ENCODE measurements at places on chromosomes 2 and 18.

DNA sequence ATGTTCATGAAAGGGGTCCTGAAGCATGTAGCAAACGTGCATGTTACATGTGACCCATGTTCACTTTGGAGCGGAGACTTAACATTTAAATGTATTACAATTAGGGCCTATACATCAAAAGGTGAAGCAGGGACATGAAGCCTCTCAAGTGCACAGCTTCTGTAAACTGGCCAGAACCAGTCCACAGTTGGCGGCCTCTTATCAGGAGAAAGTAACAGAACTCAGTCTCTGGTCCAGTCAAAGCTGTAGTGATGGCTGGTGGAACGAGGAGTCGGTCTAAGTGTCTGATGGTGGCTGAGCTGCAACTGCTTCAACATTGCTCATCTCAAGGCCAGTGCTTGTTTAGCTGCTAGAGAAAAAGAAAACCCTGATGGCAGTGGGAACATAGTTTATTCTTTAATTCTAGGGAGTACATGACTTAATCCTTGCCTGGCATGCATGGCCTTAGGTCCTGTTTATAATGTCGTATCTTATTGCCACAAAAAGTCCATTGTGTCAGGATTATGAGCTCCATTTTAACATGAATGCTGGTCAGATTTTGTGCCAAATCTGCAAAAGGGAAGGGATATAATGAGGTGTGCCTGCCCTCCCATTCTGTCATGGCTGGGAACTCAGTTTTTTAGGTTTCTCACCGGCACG lies 22.2 kb upstream of the YES1 start:
- no peak for DNase-seq

DNA sequence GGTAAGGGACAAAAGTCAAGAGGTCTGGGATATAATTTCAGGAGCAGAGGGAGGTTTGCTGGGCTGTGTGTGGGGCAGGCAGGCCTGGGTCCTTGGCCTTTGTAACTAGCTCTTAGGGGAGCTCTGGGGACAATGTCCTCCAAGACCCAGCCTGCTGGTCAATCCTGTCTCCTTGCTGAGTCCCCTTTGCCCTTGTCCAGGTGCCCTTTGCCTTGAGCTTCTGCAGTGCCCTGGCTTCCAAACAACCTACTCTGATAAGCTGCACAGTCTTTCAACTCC lies 30.0 kb upstream of the REEP1 start:
- DNase-seq, result no peak

GRCh38 chr2:88880441-88880953 lies 189.0 kb downstream of the RPIA start:
- no peak for DNase-seq

- DNase-seq, result no peak
Measured at GRCh38 chr2:173630425-173631126, 275.9 kb downstream of the CDCA7 start.

GRCh38 chr2:163733956-163734355 lies 1.9 kb downstream of the FIGN start:
- no peak for DNase-seq

DNA sequence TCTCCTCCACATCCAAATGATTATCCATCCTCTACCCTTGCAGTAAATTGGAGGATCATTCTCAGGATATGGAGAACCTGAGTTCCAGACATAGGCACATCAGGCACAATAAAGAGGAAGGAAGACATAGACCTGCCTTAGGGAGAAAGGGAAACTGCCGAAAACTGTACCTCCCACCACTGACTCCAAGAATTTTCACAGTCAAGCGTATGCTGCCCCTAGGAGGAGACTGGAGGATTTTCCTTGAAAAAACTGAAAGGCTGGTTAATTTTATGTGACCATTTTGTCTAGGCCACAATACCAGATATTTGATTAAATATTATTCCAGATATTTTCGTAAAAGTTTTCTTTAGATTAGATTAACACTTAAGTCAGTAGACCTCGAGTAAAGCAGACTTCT lies 638.5 kb upstream of the PKDCC start:
- no peak for DNase-seq

- DNase-seq, result no peak
Measured at GRCh38 chr18:61334491-61334850, 1.2 kb downstream of the CDH20 start.

- DNase-seq, result no peak
Measured at GRCh38 chr2:109535217-109535946, 78.4 kb downstream of the SEPTIN10 start.

- DNase-seq, result no peak
Measured at GRCh38 chr2:29629495-29629894, 291.9 kb downstream of the ALK start.

DNA sequence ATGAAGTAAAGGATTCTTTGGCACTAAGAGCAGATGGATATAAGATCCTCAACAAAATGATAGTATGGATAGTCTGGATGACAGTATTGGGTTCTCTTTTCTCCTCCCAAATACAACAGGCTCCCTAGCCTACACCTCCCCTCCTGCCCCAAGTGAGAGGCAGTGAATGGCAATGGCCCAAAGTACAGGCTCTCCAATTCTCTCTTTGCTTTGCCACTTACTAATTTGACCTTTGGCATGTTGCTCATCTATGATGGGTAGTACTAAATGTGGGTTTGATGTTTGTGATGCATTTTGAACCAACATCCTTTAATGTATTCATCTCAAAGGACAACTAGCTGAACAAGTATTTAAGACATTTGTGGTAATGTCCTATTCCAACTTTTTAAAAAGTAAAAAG lies 65.9 kb downstream of the EIF5B start:
- DNase-seq, result no peak

DNA sequence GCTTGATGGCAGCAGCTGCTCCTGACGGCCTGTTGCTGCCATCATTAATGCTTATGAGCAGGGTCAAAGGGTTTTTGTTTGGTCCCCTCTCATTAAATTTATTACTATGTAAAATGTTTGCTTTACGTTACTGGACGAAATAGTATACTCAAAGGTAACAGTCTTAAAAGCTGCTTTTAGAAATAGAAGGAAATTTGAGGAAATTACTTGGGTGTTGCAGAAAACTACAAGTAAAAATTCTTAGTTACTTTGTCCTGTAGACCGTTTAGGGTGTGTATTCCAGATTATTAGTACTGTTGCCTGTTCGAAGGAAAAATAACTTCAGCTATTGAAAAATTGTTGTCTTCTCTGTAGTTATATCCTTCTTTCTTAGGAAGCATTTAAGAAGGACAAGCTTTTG lies 27.8 kb downstream of the DDX1 start:
- DNase-seq, result no peak

DNA sequence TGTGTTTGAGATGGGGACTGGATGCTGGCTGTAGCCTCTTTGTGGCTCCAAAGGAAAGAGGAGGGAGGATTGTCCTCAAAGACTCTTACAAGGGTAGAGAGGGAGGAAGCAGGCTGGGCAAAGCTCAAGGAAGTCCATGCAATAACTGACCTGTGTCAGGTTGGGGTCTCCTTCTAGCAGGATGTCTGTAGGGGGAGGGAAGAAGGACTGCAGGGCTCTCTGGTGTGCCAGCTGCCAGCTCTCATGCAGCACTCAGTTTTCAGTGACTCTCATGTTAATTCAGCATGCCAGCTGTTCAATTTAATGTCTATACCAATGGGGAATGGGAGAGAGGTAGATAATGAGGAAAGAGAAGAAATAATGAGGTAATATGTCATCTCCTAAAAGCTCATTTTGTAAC lies 85.3 kb upstream of the RANBP2 start:
- no peak for DNase-seq

DNA sequence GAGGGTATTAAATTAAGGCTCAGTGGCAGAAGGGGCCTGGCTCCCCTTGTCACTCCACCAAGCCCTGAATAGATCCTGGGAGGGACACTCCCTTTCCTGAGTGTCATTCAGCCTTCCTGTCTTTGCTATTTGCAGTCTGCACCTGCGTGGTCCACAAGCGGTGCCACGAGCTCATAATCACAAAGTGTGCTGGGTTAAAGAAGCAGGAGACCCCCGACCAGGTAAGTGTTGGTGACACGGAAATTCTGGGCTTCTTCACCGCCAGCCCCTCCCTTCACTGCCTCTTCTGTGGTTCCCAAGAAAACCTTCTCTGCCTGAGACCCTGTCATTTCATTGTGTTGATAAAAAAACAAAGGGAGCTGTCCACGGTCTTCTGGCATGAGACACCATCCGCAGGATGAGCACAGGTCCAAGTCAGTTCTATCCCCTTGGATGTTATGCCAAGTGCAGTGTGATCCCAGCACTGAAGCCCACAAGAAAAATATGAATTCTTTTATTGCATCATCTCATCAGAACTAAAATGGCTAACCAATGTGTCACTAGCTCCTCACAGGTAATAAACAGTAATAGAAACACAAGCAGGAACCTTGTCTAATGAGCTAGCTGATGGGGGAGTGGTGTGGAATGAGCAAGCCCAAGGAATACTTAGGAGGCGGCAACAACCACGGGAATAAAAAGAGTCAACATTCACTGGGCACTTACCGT lies 316.9 kb upstream of the EPAS1 start:
- no peak for DNase-seq

DNA sequence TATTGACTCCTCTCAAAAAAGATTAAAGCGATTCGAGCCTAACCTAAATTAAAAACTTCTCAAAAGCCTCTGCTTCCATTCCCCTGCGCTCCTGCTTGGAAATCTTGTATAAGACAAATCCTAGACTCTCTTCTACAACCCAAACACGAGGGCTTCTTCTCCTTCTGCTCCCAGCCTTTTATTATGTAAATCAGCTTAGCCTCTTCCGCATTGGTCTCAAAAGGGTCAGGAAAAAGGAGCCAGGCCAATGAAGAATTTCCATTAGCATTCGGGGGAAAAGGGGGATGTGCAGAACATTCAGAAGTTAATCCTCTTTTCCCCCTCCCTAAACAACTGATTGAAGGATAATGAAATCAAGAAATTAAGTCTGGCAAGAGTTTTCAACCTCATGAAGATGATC lies 107.9 kb downstream of the FAM124B start:
- no peak for DNase-seq

DNA sequence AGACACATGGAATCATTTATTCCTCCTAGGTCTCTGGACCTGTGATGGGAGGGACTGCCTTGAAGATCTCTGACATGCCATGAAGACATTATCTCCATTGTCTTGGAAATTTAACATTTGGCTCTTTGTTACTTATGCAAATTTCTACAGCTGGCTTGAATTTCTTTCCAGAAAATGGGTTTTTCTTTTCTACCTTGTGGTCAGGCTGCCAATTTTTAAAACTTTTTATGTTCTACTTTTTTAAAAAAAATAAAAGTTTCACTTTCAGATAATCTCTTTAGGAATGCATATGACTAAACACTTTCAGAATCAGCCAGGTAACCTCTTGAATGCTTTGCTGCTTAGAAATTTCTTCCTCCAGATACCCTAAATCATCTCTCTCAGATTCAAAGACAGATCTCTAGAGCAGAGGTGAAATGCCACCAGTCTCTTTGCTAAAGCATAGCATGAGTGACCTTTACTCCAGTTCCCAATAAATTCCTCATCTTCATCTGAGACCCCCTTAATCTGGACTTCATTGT lies 209.6 kb downstream of the RPRM start:
- no peak for DNase-seq

DNA sequence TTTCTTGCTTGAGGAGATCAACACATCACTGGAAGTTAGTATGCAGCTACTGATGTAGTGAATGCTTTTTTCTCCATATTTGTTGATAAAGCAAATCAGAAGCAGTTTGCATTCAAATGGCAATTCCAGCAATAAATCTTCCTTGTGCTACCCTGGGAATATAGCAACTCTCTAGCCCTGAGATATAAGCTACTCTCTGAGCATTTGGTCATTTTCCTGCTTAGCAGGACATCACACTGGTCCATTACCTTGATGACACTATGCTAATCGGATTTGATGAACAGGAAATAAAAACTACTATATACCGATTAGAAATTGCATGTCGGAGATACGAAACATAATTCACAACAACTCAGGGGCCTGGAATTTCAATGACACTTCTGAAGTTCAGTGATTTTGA lies 152.7 kb downstream of the CBLN2 start:
- no peak for DNase-seq

DNA sequence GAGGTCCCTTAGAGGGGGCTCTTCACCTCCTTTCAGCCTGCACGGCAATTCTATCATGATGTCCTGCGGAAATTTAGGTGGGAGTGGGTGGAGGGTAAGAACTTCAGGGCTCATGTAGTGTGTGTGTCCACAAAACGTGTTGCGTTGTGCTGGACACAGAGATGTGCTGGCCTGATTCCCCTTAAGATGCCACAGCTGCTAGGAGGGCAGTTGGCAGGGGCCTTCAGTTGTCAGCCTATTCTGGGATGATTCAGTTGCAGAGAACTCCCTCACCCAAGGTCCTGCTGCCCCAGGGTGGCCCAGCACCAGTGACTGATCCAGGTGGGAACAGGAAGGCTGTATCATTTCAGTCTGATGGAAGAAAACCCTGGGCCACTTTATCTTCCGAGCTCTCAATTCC lies 1.0 kb upstream of the HJURP start:
- DNase-seq, result no peak

DNA sequence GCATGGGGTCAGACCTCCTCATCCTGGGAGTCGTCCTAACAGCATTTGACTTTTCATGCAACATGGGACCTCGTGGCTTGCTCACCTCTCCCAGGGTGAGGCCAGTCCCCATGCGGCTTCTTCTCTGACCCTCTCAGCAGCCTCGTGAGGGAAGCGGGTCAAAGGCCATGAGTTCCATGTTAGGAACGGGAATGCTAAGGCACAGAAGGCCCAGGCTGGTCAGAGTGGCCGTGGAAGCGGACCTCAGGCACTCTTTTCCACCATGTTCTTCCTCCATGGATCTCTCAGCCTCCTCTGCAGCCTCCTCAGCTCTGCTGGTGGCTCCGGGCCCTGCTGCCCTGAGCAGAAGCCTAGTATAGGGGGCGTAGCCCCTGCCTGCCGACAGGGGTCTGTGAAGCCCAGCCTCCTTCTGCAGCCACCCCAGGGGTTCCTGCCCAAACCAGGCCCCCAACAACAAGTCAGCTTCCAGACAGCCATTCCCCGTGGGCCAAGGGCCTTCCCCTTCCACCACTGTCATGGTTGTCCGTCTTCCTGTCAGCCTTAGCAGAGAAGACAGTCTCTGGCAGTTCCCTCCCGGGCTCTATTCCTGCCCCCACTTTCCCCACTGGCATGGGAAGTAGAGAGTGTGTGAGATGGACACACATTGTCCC lies 60.0 kb upstream of the OTOF start:
- no peak for DNase-seq

- DNase-seq, result no peak
Measured at GRCh38 chr2:189515264-189515663, 65.3 kb downstream of the SLC40A1 start.

DNA sequence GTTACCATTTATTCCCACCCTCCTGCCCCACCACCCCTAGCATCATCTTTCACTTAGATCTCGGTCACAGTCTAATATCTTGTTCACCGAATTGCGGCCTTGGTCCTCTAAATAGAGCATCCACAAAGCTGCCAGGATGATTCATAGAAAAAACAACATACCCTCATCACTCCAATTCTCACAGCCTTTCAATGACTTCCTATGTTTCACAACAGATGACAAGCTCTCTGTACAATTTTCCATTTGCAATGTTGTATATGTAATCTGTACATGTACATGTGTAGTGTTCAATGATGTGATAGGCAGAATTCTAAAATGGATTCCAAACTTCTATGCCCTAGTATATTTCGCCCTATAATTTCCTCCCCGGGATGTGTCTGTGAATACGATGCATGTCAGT lies 675.6 kb upstream of the CELF4 start:
- no peak for DNase-seq

GRCh38 chr2:178193496-178193822 lies 853 bp upstream of the OSBPL6 start:
- DNase-seq, result no peak

GRCh38 chr18:11506856-11507255 lies 102.5 kb upstream of the SLC35G4 start:
- DNase-seq, result no peak
